ENCODE measurements at places on chromosomes 2 and 18.

DNA sequence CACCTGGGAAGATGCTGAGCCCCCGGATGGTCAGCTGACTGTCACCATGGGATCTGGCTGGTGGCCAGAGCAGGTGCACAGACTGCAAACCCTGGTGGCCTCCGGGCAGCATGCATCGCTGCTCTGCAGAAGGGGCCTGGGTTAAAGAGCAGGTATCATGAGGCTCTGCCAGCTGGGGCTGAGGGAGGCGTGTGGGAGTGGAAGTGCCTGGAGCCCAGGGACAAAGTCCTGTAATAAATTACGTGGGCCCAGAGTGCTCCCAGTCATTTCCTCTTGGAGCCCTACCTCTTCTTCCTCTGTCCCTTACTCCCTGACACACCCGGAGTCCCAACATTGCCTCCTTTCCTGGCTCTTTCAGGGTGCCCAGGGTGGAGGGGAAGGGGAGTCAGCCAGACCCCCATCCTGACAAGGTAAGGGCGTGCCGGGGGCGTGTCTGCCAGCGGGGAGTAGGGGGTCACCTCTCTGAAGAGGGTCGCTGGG is at the start of gene MYO7B:
Gene MYO7B (plus strand): TSS at position 262 of the 480 bp plus-strand sequence. CDS start 24,040 bp downstream, outside the sequence.
- DNase-seq = no peak

GRCh38 chr2:63667132-63667700 is 78.5 kb downstream of the MDH1 start:
- no peak for DNase-seq

GRCh38 chr2:223055836-223056235 is 3.8 kb downstream of the KCNE4 start:
- no peak for DNase-seq

- DNase-seq = no peak
Observed at GRCh38 chr2:129888896-129889295, 90.6 kb upstream of the RAB6C start.

DNA sequence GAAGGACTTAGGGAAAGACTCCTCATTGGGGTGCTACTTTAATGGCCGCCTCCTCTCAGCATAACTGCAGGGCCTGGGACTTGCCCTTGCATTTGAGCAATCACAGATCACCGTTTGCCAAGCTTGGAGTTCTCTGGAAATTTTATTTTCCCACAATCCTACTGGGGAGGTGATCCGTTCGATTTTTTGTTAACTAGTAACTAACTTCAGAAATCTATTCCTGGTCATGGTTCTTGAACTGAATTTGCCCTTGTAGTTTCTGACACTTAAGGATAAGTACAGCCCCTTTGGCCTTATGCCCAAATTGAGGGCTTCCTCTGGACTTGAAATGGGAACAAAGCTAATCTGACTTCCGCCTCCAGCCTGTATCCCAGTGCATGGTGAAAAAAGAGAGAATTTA is 60.5 kb upstream of the ST3GAL5 start:
- no peak for DNase-seq

GRCh38 chr2:26913999-26914658 is 56.3 kb upstream of the MAPRE3 start:
- DNase-seq = no peak

DNA sequence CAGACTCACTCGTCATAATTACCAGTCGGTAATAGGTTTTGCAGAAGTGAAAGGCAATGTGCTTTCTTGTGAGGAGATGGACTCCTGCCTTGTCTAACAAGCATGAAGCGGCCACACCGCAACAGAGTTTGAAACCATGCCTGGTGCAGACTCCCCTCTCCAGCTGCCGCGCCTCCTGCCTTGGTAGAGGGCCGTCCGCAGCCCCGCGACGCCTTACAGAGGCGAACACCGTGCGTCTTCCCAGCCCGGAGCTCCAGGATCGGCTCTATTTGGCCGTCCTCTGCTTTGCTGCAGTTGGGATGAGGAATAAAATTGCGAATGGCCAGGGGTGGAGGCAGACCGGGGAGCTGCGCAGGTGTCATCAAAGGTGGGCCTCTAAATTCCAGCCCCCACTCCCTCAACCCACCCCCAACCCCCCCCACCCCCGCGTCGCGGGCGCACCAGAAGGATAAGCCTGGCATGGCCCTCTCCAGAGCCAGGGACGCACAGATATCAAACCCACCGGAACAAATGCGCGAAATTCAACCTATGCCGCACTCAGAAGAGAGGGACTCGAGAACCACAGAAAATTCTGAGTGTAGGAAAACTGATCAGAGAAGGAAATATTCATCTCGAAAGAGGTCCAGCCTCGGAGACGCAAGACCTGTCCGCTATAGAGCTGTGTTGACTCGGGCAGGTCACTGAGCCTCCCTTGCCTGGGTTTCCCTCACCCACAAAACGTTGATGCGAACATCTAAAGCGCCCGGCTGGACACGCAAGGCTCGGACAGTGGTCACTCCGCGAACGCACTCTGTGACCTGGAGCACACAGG is 1.1 kb downstream of the TRABD2A start:
- no peak for DNase-seq

DNA sequence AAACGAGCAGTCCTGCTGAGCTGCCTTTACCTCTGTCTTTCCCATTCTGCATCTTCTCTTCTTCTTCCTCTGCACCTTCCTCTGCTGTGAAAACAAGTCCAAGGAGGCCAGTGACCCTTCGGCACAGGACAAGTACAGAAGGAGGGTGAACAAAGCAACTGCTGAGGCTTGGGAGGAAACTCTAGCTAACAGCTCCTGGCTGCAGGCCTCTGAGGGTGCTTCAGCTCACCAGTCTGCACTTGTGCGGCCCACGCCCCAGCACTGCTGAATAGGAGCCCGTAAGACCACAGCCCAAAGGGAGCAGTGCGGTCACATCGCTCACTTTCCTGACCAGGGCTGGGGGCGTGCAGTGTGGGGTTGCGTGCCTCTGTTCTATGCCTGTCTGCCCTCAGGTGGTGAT is 42.1 kb upstream of the DNMT3A start:
- no peak for DNase-seq

GRCh38 chr2:152602750-152603149 is 114.5 kb downstream of the PRPF40A start:
- no peak for DNase-seq

DNA sequence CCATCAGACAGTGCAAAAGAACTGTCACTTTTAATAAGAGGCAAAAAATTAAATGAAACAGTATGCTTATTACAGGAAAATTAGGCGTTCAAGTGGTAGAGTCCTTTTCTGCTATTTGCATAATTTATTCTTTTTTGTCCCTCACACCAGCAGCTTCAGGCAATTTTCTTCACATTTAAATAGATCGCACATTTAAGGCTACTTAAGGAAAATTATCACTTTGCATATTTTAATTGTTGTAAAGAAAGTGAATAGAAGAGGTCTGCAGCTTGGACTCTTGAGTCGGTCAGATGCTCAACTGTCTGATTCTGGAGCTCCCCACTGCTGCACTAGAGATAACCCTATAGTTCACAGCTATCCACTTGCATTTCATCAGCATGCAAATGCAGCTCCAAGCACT is 141.3 kb downstream of the FIGN start:
- no peak for DNase-seq

- DNase-seq = peak; percentile 41
Observed at GRCh38 chr2:241858206-241859016, at the start of gene PDCD1. TSS of gene PDCD1 (minus strand) at chr2:241858894. CDS start at chr2:241858838, 56 bp downstream.

GRCh38 chr2:33498291-33498956 is 22.0 kb downstream of the RASGRP3 start:
- DNase-seq = no peak

GRCh38 chr2:190537765-190538164 is 3.2 kb upstream of the NEMP2 start:
- no peak for DNase-seq

DNA sequence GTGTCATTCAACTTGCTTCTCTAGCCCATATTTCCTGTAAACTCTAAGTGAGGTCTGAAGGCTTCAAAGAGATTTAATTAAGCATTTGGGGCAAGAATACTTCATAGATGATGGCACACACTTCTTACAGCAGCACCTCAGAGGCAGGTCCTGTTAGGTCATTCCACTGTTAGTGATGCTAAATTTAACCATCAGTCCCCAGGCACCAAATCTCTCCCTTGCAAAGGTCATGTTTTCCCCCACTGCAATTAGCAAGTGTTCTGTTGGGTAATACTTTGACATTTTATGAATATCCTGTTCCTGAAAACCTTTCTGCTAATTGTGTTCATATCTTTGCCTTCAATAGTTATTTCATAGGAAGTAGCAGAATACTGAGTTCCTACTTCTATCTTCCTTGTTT is 117.0 kb downstream of the STK39 start:
- no peak for DNase-seq

DNA sequence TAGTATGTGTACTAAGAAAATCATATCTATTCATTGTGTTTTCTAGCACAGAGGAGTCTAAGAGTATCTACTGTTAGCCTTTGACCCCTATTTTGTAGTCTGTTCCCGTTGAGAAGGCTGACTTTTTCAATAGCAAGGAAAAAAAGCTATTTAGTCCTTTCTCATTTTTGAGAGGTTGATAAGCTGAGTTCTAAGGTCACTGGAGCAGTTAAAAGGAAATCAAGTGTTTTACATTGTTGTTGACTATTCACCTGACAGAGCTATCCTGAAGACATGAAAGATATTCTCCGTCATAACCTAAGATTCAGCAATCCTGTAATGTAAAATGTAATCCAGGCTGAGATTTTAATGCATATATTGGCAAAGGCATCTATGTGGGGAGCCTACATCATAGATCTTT is 280.3 kb upstream of the NRP2 start:
- no peak for DNase-seq

DNA sequence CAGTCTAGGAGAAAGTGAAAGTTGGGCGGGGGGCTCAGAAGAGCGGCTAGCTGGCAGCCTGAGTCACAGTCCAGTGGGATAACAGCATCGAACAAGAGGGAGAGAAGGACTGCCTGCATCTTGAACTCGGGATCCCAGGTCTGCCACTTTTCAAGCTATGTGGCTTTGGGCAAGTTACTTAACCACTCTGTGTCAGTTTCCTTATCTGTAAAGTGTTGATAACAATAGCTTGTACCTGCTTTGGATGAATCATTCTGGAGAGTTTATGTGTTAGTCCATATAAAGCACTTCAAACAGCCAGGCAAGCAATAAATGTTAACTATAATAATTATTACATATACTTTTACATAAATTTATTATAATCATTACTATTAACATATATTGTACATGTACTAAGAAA is 4.6 kb downstream of the DYSF start:
- DNase-seq = no peak

DNA sequence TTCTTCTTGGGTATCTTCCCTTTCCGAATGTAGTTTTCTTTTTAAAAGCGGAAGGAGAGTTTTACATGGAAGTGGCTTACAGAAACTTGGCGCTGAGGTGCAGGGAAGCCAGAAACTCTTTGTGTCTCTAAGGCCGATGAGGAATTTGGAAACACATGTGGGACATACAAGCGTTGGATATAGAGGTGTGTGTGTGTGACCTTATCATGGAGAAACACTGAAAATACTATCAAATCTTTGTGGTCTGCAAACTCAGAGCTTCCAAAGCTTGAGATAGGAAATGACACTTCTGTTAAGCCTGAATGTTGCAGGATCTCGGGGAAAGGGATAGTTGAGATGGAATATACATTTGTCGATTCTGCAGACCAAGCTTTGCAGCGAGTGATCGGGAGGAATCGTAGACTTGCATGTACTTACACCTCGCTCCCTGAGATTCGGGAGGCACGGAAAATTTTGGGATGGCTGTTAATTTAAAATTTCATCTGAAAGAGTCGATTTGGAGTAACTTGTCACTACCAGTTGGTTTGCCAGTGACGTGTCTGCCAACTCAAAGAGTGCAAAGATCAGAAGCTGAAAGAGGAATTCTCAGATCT is 1.0 kb downstream of the NAB1 start:
- no peak for DNase-seq

DNA sequence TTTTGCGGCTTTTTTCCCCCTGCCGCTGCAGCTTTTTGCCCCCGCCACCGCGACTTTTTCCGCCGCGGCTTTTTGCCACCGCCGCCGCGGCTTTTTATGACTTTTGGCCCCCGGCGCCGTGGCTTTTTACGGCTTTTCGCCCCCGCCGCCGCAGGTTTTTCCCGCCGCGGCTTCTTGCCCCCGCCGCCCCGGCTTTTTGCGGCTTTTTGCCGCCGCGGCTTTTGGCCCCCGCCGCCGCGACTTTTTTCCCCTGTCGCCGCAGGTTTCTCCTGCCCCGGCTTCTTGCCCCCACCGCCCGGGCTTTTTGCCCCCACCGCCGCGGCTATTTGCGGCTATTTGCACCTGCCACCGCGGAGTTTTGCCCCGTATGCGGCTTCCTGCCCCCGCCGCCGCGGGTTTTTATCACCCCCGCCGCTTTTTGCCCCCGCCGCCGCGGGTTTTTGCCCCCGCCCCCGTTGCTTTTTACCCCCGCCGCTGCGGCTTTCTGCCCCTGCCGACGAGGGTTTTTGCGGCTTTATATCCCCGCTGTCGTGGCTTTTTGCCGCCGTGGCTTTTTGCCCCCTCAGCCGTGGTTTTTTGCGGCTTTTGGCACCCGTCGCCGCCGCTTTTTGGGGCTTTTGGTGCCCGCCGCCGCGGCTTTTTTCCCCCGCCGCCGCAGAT is 2750.9 kb downstream of the RPIA start:
- DNase-seq = peak; percentile 26

DNA sequence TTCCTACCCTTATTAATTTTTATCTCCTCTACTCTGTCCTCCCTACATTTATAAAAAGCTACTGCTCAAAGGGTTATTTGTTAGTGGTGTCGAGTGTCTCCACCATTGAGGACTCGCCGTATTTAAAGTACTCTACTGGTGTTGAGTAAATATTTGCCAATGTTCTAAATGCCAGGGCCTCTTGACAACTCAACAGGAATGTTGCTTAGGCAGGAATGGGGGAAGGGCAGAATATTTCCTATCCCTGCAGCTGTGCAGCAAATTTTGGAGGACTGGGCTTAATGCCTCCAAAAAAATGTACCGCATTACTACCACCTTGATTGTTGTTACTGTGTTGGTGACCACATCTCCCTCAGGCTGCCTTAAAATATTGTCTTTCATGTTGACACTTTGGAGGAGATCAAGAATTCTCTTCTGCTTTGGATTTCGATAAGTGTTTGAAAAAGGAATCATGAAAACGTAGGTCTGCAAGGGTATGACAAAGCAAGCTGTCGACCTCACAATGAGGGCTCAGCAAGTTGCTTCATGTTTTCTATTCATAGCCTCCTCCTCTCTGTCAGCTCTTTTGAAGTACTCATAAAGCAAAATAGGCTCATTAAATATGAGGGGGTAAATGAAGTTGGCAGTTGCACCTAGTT is 84.3 kb downstream of the EFEMP1 start:
- DNase-seq = no peak

DNA sequence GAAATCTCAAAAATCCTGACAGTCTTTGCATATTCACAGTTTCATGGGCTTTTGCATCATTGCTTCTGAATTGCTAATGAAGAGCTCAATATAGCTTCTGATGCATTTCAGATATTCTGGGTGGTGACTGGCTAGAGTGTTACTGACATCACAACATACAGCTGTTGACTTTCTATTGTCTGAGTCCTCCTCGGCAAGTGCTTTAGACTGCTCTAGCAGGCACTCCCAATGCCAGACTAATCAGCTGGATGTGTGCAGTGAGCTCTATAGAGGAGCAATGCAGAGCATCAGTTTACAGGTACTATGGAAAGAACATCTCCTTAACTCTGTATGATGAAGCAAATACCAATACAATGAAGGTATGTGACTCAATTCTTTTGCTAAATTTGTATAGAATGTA is 54.9 kb downstream of the R3HDM1 start:
- DNase-seq = no peak

- DNase-seq = no peak
Observed at GRCh38 chr2:159716857-159717256, 4.6 kb downstream of the MARCHF7 start.

GRCh38 chr2:99851089-99851488 is 291.3 kb downstream of the AFF3 start:
- no peak for DNase-seq

- no peak for DNase-seq
Observed at GRCh38 chr2:182954789-182955188, 83.5 kb downstream of the NCKAP1 start.
